CD4-positive, alpha-beta T cell treated with Interleukin-21 for 1 hour (primary cell): ENCODE measurements at places on chromosomes 5 and 9.

DNA sequence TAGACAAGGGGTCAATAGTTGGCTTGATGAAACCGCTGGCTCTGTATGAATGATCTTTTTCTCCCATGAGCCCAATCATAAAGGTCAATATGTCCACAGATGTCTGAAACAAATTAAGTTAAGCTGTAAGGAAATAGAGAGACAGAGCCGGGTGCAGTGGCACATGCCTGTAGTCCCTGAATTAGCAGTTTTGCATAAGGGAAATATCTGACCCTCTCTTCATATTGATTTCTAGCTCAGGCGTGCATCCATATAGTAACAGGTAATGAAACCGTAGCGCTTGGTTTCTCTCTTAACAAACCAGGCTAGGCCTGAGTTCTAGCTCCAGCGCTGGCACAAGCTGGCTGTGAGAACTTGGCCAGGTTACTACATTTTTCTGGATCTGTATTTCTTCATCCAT lies 118.1 kb upstream of the ERCC6L2 start:
- no peak for DNase-seq

- DNase-seq: no peak
These were observed 622.3 kb downstream of the MTRR start for GRCh38 chr5:8491254-8491653.

DNA sequence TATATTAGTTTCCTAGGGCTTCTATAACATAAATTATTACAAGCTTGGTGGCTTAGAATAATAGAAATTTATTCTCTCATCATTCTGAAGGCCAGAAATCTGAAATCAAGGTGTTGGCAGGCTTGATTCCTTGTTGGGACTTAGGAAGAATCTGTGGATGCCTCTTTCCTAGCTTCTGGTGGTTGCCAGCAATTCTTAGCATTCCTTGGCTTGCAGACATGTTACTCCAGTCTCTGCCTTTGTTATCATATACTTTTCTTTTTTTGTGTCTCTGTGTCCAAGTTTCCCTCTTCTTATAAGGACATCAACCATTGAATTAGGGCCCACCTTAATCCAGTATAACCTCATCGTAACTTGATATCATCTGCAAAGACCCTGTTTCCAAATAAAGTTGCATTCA lies 31.4 kb downstream of the CTNNA1 start:
- DNase-seq: no peak

- no peak for DNase-seq
These were observed 109.7 kb upstream of the ALDH1B1 start for GRCh38 chr9:38282756-38283155.

- no peak for DNase-seq
These were observed 74.5 kb downstream of the SH3TC2 start for GRCh38 chr5:148988328-148988727.

- peak; percentile 26 for DNase-seq
These were observed 32.6 kb upstream of the TMOD1 start for GRCh38 chr9:97468658-97469448.

GRCh38 chr9:124044448-124044847 lies 32.9 kb downstream of the LHX2 start:
- DNase-seq: no peak

GRCh38 chr9:89668216-89668865 lies 63.5 kb downstream of the GADD45G start:
- DNase-seq: no peak

GRCh38 chr9:115367780-115368525 lies 250.0 kb upstream of the TNC start:
- DNase-seq: no peak

DNA sequence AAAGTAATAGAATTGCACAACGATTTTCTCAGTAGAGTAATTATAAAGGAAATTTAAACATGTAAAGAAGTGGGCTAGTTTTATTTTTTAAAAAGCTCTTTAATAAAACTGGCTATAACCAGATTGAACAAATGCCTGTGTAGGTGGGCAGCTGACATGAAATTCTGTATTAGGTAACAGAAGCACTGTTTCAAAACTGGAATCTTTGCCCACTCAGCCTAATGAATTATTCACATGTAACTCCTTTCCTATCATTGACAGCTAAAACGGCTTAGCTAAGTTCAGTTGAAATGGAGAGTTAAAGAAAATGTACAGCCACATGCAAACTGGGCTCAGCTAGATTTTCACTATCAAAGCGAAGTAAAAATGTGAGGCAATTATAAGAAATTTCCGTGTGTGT lies 1300.1 kb upstream of the ACO1 start:
- DNase-seq: no peak

DNA sequence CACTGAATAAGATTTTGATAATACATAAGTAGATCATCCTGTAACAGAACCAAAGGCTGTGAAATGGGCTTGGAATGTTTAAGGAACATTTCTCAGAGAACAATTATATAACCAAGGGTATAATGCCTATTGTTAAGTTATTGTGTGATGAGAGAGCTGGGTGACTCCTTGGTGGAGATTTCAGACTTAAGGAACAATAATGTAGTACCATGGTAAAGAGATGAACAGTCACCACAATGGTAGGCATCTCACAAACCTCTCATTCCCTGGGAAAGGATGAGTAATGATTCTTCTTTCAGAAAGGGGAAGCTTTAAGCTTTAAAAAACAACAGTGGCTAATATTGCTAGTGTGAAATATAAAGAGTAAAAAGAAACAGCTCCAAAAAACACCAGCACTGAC lies 147.4 kb downstream of the TRIM36 start:
- DNase-seq: no peak
